Uterus (tissue), 4 donors: ENCODE measurements at places on chromosomes 1 and 21. TPM values are rescaled to one million over a fixed set of nuclear protein-coding genes. Genes with fewer than 3 reads are reported as not detected.

GRCh38 chr1:176696109-176696508 is 233.1 kb downstream of the PAPPA2 start:
- no peaks in the 10 kb centered on the region for H3K36me3 ChIP-seq
- H3K4me3 ChIP-seq = no peak overlapping the region
- H3K27ac ChIP-seq = no peak overlapping the region
- H3K27me3 ChIP-seq = no peaks in the 10 kb centered on the region
- H3K4me1 ChIP-seq = no peaks in the 10 kb centered on the region

- no peaks in the 10 kb centered on the region for H3K4me1 ChIP-seq
- no peak overlapping the region for H3K27ac ChIP-seq
- no peaks in the 10 kb centered on the region for H3K36me3 ChIP-seq
- no peak for DNase-seq
Measured at GRCh38 chr1:10561955-10562354, 87.2 kb downstream of the PEX14 start.

GRCh38 chr1:232123775-232124659 is 497.4 kb downstream of the DISC1 start:
- no peaks in the 10 kb centered on the region for H3K4me1 ChIP-seq
- no peaks in the 10 kb centered on the region for H3K36me3 ChIP-seq
- no peak overlapping the region for H3K4me3 ChIP-seq
- no peak overlapping the region for H3K27ac ChIP-seq
- H3K27me3 ChIP-seq = no peaks in the 10 kb centered on the region
- no peak for DNase-seq

DNA sequence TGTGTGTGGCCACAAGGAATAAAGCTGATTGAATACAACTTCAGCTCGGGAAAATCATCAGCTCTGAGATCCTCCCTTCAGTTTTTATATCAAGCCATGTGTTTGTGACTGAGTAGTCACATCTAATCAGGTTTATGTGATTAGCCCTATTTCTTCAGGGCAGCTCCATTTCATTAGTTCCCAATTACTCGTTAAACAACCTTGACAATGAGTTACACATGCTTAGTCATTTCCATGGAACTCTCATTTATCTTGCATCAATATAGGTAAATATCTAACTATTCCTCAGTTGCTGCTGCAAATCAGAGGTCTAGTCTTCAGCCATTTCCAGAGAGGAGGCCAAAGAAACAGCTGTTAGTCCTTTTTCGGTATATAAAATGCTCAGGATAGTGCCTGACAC is 16.3 kb downstream of the CRB1 start:
- H3K36me3 ChIP-seq = no peaks in the 10 kb centered on the region
- H3K4me1 ChIP-seq = no peaks in the 10 kb centered on the region
- H3K4me3 ChIP-seq = no peak overlapping the region
- no peaks in the 10 kb centered on the region for H3K27me3 ChIP-seq
- no peak overlapping the region for H3K27ac ChIP-seq

- no peaks in the 10 kb centered on the region for H3K36me3 ChIP-seq
- no peak for DNase-seq
- H3K4me3 ChIP-seq = peak overlapping the region; percentile 66
Measured at GRCh38 chr1:1309251-1310108, 1.1 kb downstream of the PUSL1 start.

DNA sequence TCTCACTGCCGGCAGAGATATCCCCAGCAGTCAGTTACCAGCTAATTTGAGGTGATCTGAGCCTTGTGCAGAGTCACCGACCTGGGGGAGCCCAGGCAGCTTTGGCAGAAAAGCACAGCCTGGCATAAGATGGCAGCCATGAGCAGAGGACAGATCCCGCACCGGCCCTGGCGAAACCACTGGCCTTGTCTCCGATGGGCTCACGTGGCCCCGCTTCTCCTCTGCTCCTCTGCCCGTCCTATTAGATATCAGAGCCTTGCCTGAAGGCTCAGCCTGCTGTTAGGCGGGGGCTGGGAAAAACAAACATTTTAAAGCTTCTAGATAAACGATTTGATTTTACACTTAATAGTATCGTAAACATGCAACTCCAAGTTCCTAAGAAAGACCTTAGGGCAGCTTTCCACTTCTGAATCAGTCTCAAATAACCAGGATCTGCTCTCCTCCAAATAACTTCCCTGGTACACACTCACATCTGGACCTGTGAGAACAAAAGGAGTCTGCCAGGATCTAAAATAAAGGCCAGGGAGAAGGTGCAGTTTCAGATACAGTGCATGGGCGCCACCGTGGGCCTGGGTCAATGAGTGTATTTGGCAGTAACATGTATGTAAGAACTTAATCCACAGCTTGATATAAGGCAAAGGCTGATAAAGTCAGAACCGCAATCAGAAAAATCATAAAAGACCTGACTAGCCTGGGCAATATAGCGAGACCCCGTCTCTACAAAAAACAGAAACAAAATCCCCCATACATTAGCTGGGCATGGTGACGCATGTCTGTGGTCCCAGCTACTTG is 10.0 kb downstream of the EDARADD start:
- no peak for DNase-seq
- H3K4me1 ChIP-seq = no peaks in the 10 kb centered on the region
- H3K4me3 ChIP-seq = no peak overlapping the region
- H3K27me3 ChIP-seq = no peaks in the 10 kb centered on the region
- H3K36me3 ChIP-seq = no peaks in the 10 kb centered on the region
- H3K27ac ChIP-seq = no peak overlapping the region

The ATP1A4 gene
- not detected for total RNA-seq

The SPATA21 gene
- total RNA-seq = not detected
